ENCODE measurements at places on chromosomes 12 and 14.

DNA sequence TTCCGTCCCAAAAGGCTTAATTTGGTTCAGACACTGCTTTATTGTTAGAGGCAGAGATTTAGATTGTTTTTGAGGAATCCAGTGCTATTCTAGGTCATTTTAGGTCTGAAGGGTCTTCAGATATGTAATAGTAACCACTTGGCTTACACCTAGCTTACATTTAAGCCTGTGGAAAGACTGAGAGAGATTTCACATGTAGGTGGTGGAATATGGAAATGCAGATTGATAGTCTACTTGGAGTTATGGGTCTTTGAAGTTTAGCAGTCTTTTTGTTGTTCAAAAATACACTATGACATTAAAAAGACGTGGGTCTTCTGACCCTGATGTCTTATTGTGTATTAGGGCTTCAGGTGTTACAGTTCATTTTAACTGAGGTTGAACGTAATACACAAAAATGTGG lies 51.4 kb upstream of the CCT2 start:
- DNase-seq: no peak

- DNase-seq: peak; percentile 64
These were observed at the start of gene CRACR2A for GRCh38 chr12:3752741-3753486. Gene CRACR2A (minus strand): TSS chr12:3753109. CDS start chr12:3696999, 56,110 bp downstream.

DNA sequence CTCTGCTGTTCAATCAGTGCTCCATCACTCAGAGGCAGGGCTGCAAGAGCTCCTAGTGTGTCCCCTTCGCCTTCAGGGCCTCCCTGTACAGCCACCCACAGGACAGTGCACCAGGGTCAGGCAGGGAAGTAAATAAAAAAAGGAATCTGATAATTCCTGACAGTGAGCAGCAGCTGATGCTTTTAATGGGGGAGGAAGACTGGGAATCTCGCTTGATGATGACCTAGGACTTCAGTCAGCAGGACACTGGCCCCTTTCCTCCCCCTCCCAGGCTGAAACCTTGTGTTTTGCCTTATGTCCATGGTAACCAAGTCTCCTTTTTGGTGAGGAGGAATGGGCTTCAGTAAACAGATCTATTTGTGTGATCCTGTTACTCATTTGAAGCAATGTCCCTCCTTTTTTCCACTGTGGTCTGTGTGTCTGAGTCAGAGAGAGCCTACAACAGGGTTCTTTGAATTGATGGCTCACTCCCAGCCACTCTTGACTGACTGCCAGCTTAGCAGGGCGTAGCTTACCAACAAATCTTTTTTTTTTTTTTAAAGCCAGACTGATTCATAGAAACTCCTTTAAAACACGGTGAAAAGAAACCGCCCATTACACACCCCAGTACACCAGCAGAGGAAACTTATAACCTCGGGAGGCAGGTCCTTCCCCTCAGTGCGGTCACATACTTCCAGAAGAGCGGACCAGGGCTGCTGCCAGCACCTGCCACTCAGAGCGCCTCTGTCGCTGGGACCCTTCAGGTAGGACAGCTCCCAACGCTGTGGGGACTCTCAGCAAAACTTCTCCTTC lies at the start of gene EMP1:
TSS of gene EMP1 (plus strand) at position 597 of the 792 bp plus-strand sequence. CDS start 14,785 bp downstream, outside the sequence.
- no peak for DNase-seq

DNA sequence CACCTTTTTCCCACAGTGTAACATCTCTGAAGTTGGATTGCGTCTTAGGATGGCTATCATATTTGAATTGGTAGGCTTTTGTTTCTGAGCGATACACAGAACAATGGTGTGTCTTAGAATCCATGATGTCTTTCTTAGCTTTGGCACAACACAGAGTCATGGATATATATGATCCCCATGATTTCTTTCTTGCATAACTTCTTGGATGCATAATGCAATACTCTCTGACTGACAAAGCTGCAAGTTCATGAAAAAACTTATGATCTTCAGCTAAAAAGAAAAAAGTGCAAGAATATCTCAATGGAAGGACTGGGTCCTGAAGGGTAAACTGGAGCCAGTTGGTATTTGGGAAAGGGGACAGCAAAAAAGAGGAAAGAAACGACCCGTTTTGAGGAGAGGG lies 48.1 kb downstream of the VWF start:
- DNase-seq: no peak

GRCh38 chr12:48004053-48004941 lies at the start of gene COL2A1:
Gene COL2A1 (minus strand): TSS chr12:48004476. CDS start chr12:48004321, 155 bp downstream.
- peak; percentile 96 for DNase-seq

DNA sequence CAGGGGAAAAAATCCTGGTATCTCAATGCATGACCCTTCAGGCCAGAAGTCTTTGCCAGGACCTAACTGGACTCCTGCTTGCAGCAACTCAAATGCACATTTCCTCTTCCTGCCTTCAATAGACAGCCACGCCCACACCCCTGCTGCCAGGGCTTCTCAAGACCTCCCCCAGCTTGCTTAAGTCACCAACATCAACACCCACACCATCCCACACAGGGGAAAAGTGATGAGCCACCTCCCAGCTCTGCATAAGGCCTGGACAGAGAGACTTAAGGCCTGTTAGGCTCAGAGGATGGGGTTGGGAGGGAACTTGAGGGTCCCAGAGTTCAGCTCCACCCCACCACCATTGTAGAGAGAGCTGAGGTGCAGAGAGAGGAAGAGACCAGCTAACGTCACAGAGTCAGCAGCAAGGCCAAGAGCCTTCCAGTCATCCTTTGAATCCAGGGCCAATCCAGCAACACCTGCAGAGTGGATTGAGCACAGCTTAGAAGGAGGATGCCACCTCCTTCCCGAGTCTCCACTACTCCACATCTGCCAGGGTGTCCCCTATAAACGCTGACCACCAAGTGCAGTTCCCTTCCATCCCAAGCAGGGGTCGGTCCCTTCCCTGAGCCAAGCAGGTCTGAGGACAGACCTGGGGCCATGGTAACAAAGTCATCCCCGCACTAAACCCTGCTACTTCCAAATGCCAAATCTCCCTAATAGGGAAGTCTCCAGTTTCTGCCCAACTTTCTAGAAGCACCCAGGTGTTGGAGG lies 50.0 kb downstream of the KDM2B start:
- DNase-seq: no peak

- no peak for DNase-seq
These were observed 20.3 kb downstream of the KNTC1 start for GRCh38 chr12:122547330-122547729.

- no peak for DNase-seq
These were observed 37.0 kb upstream of the PNMA1 start for GRCh38 chr14:73751157-73751691.

- no peak for DNase-seq
These were observed 12.4 kb upstream of the P2RX7 start for GRCh38 chr12:121120323-121120722.

DNA sequence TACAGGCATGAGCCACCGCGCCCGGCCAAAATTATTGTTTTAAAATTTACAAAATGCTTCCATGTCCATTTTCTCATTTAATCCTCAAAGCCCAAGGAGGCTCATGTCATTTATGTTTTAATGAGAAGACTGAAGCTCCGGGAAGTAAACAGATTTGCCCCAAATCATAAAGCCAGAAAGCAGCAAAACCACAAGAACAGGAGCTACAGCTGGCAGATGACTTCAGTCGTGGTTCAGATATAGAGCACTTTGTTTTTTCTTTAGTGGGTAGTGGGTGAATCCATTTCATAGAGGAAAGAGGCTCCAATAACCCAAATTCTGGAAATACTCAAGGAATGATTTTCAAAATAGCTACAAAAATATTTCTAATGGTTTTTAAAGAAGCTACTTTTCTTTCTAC lies 45.4 kb upstream of the VPS33A start:
- DNase-seq: no peak
